ENCODE measurements at places on chromosomes 2 and 18. TPM values are rescaled to one million over a fixed set of nuclear protein-coding genes. Genes with fewer than 3 reads are reported as not detected.

DNA sequence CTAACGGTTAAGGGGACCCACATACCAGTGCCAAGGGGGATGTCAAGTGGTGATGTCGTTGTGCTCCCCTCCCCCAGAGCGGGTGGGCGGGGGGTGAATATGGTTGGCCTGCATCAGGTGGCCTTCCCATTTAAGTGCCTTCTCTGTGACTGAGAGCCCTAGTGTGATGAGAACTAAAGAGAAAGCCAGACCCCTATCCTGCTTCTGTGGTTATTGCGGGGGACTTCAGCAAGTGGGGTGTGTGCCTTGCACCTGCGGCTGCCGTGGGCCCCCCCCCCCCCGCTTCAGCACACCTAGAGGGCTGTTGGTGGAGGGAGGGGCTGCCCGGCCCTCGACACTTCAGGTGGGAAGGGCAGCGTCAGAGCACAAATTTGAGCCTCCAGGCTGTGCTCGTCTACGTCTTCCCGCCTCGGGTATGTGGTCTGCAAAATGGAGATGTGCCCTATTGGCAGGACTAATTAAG lies 6.1 kb downstream of the CTDSP1 start:
- H3K27me3 ChIP-seq, result no peaks in the 10 kb centered on the region
- peak overlapping the region; percentile 40 for H3K4me3 ChIP-seq
- peaks cover 71% of the 10 kb centered on the region for H3K4me1 ChIP-seq
- peaks cover 41% of the 10 kb centered on the region for H3K36me3 ChIP-seq

GRCh38 chr18:49767111-49768050 lies 46.0 kb downstream of the ACAA2 start:
- no peaks in the 10 kb centered on the region for H3K27me3 ChIP-seq
- H3K4me3 ChIP-seq, result no peak overlapping the region
- no peak overlapping the region for H3K27ac ChIP-seq
- no peaks in the 10 kb centered on the region for H3K36me3 ChIP-seq
- H3K4me1 ChIP-seq, result no peaks in the 10 kb centered on the region
- no peak for DNase-seq

DNA sequence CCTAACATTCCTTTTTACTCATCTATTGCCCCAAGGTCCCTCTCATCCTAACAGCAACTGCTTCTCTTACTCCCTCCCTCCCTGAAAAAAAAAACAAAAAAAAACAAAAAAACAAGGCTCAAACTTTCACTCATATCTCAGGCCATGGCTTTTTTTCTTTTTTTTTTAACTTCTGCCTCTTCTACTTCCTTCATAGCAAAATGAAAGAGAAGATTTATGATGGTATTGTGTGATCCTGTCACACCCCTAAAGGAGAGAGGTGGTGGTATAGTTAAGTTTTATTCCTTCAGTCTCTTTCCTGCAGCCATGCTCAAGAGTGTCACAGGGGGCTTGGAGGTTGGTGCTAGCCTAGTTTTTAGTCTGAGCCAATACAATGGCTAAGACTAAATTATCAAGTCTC lies 21.5 kb upstream of the EPC2 start:
- H3K27ac ChIP-seq, result no peak overlapping the region
- H3K4me3 ChIP-seq, result no peak overlapping the region
- DNase-seq, result no peak
- H3K27me3 ChIP-seq, result no peaks in the 10 kb centered on the region
- no peaks in the 10 kb centered on the region for H3K4me1 ChIP-seq

The SLC23A3 gene
- 0.21 TPM for total RNA-seq

DNA sequence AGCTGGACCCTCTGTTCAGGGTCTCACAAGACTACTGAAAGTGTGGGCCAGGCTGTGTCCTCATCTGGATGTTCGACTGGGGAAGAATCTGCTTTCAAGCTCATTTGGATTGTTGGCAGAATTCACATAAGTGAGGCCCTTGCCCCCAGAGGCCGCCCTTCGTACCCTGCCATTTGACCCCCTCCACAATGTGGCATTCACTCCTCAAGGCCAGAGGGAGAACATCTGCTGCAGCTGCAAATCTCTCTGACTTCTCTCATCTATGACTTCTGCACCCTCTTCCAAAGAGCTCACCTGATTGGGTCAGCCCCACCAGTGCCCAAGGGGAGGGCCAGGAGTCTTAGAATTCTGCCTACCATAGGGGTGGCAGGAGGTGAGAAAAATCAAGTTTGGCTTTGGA lies 3.9 kb upstream of the CNDP2 start:
- no peaks in the 10 kb centered on the region for H3K36me3 ChIP-seq
- H3K27me3 ChIP-seq, result no peaks in the 10 kb centered on the region
- H3K27ac ChIP-seq, result no peak overlapping the region
- H3K4me3 ChIP-seq, result no peak overlapping the region
- DNase-seq, result no peak

DNA sequence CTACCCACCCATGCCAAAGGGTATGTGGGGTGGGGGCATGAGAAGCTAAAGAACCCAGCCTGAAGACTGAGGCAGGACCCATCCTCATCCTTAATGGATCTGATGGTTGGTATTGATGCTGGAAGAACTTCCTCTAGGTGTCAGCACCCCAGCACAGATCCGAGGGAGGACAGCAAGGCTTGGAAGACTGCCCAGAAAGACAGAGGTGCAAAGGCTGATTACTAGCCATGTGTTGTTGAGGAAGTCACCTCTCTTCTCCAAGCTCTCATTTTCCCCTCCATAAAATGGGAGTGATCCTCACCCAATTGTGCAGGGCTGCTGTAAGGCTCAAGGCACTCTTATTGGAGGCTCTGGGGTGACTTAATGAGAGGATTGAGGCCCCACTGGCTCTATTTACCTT lies 256.5 kb downstream of the CELF4 start:
- H3K4me3 ChIP-seq, result no peak overlapping the region
- no peak overlapping the region for H3K27ac ChIP-seq
- H3K27me3 ChIP-seq, result no peaks in the 10 kb centered on the region
- DNase-seq, result no peak

All from tibial nerve (tissue), 4 donors.